Vagina (tissue), 2 donors: ENCODE measurements at places on chromosomes 5 and 9.

- no peak for DNase-seq
Observed at GRCh38 chr5:80579050-80579449, 9.0 kb upstream of the ANKRD34B start.

GRCh38 chr5:31783731-31784130 lies 144.8 kb downstream of the PDZD2 start:
- DNase-seq = no peak

- no peak for DNase-seq
Observed at GRCh38 chr5:180105827-180106312, 34.3 kb upstream of the RNF130 start.

- no peak for DNase-seq
Observed at GRCh38 chr5:157608972-157609565, 33.5 kb upstream of the ADAM19 start.

DNA sequence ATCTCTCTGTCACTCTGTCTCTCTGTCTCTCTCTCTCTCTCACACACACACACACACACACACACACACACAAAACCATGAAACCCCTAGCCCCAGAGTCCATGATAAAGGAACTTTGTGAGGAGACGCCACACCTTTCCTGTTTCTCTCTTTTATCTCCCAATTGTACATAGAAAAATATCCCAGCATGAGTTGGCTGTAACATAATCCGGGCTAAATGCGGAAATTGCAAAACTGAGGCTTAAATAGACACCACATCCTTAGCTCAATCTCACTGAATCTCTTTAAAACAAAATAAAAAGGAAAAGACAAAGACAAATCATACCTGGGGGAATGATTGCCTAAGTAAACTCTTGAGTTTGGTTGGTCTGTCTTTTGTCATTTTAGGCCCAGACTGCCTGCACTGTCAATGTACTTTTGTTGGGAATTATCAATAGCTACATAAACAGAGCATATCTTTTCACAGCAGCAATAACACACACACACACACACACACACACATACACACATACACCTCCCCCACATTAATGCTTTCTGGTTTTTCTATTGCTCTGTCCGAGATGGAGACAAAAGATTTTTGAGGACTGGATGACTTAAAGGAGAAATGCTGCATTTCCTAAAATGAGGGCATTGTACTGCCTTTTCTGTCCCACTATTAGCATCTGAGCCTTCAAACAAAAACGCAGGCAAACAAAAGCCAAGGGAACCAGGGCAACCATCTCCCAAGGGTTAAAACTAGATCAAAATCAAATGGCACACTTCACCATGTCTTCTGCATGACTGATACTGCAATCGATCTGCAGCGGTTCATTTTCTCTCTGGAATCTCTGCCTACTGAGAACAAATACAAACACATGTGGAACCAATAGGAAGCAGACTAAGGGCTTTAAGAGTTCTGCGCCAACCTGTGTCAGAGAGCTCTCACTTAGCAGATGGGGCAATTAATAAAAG lies 321.5 kb downstream of the NFIB start:
- DNase-seq = no peak

GRCh38 chr5:65612298-65612907 lies 11.7 kb downstream of the TRIM23 start:
- no peak for DNase-seq

- DNase-seq = no peak
Observed at GRCh38 chr9:16031486-16031885, 478.6 kb downstream of the CCDC171 start.

- DNase-seq = no peak
Observed at GRCh38 chr5:168316139-168316578, 24.7 kb downstream of the WWC1 start.

DNA sequence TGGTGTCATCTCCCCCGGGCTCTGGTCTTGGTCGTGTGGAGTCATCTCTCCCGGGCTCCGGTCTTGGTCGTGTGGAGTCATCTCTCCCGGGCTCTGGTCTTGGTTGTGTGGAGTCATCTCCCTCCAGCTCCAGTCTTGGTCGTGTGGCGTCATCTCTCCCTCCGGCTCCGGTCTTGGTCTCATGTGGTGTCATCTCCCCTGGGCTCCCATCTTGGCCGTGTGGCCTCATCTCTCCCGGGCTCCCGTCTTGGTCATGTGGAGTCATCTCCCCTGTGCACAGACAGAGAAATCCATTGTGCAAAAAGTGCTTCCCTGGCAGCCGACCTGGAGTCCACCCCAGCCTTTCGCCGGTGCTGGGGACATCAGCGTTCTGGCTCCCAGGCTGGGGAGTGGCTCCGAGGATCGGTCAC lies 91.1 kb upstream of the CACNA1B start:
- no peak for DNase-seq

DNA sequence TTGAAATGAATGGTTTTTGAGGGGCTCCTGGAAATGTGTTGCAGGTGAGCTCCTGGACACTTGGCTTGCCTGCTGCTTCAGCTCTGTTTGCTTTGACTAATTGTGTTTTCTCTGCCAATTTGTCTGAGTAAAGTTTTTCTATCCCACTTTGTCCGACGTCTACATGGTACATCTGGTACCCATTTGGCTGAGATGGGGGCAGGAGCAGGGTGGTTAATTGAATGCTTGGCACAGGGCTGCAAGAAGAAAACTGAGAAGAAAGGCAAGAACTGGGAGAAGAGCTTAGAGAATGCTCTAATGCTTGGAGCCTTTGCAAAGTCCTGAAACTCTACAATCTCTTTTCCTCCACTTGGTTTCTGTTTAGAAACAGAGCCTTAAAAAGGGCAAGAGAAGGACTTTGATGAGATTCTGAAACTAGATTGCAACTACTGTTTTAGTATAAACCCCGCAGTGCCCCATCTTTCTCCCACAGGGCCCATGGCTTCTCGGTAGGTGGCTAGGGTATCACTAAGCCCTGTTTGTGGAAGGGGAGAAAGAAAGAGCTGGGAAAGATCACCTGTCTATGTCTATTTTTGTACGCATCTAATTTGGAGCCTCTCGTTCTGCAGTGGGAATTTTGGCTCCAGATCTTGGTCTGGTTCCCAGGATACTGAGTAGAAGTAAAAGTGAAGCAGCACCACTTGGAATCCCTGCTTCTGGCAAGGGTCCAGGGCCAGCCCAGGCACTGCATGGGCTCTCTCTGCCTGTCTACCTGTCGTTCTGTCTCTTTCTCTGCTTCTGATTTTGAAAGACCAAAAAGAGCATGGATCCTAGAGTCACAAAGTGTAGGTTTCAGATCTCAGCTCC lies 214.4 kb downstream of the SEMA6A start:
- no peak for DNase-seq

DNA sequence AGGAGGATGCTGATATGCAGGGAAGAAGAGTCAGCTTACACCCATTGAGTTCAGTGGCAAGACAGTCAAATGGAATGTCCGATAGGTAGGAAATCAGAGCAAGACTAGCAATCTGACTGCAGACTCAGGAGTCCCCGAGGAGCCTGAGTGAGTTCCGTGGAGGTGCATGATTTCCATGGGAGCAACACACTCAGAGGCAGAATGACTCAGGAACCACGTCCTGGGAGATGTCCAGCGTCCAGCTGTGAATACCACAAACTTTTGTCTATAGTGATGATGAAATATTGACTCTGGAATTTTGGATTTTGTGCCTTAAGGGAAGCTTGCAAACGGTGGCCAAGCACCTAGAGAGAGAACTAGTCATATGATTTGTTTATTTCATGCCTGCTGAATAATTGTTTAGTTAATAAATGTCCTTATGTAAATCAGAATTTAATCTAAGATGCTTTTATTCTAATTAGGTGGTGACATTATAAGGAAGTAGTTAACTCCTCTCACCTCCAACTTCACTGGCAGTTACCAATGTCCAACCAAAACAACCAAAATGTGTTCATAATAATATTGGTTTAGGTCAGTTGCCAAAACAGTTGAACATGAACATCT lies 100.4 kb downstream of the PDE4D start:
- DNase-seq = no peak

- DNase-seq = no peak
Observed at GRCh38 chr5:96312383-96312782, 120.7 kb downstream of the PCSK1 start.
